ENCODE measurements at places on chromosomes 13 and 19.
A peak's percentile ranks its signal among the peaks of the same experiment; 100 is the strongest.

- DNase-seq: no peak
Observed at GRCh38 chr19:56348289-56348877, 33.7 kb upstream of the ZSCAN5A start.

GRCh38 chr19:10152100-10152499 lies 32.4 kb upstream of the EIF3G start:
- no peak for DNase-seq

- DNase-seq: no peak
Observed at GRCh38 chr13:35874704-35875103, 256.5 kb downstream of the DCLK1 start.

DNA sequence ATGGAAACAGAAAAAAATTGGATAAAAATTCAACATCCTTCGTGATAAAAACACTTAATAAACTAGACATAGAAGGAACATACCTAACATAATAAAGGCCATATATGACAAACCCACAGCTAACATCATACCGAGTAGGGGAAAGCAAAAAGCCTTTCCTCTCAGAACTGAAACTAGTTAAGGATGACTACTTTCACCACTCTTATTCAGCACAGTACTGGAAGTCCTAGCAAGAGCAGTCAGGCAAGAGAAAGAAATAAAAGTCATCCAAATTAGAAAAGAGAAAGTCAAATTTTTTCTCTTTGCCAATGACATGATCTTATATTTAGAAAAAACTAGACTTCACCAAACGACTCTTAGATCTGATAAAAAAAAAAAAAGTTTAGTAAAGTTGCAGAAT lies 25.8 kb upstream of the SLC7A9 start:
- no peak for DNase-seq

GRCh38 chr13:50892210-50892944 lies 17.2 kb upstream of the RNASEH2B start:
- no peak for DNase-seq

DNA sequence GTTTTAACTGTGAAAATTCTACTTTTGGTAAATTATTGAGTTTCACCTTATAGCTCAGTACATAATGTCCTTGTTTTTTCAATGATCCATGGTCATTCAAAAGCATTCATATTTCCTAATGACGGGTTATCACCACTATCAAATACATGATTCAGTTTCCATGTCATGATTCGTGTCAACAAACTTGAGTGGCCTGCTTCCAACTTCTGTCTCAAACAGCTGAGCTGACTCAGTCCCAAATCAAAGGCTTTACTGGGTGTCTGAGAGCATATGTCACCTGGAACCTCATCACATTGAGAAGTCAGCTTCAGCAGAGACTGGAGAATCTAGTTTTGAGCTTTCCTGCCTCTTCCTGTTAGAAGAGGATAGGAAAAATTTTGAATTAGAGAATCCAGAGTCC lies 40.3 kb upstream of the SGCG start:
- no peak for DNase-seq

DNA sequence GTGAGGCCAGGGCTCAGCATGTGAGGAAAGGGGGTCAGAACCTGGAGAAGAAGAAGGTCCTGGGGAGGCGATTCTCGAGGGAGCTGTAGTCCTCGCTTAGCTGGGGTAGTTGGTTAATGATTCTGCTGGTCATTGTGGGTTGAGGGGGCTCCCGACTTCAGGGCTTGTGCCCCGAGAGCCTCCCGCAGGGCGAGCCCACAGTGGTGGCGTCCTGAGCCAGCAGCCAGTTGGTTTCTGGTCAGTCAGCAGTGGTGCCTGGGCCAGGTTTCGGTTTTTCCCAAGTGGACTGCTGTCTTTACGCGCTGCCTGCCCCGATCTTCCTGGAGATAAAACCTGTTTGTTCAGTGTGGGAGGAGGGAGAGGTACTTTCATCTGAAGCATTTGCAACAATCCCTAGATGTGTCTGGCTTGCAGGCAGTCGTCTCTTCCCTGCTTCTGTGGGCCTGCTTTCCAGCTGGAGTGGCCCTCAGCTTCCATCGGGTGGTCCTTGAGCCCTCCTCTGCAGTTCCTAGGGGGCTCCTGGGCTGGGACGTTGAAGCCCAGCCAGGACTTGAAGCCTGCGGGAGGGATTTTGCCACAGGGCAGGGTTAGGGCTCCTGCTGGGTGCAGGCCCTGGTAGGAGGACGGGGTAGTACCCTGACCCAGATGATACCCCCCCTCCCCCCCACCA lies 3.2 kb downstream of the PTBP1 start:
- DNase-seq: no peak

DNA sequence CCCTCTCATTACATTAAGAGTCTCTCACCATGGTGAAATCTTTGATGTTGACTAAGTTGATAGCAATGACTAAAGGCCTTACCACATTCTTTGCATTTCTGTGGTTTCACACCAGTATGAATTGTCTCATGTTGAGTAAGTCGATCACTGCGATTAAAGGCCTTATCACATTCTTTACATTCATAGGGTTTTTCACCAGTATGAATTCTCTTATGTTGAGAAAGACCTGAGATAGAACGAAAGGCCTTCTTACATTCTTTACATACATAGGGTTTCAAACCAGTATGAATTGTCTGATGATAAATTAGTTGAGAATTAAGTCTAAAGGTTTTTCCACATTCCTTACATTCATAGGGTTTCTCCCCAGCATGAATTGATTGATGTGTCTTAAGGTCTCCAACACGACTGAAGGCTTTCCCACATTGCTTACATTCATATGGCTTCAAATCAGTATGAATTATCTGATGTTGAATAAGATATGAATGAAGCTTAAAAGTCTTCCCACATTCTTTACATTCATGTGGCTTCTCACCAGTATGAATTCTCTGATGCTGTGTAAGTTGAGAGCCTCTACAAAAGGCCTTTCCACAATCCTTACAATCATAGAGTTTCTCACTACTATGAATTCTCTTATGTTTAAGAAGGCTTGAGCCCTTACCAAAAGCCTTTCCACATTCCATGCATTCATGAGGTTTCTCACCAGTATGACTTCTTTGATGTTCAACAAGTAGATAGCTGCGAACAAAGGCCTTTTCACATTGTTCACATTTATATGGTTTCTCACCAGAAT lies 45.6 kb downstream of the ZNF283 start:
- DNase-seq: no peak

DNA sequence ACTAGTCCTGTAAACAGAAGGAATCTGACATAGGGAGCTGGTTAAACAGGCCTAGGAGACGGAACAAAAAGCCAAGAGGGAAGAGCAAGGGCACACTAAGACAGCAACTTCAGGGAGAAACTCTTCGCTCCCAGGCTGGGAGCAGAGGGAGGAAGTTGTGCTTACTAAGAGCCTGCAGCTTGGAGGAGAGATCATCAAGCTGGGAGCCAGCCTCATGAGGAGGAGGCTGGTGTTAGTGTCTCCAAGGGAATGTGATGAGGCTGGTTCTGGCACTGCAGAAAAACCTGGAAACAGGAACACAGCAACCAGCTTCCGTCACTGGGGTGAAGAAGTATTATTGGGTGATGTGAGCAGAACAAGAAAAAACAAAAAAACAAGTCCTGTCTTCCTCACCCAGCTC lies 1027.3 kb downstream of the UQCRFS1 start:
- no peak for DNase-seq

DNA sequence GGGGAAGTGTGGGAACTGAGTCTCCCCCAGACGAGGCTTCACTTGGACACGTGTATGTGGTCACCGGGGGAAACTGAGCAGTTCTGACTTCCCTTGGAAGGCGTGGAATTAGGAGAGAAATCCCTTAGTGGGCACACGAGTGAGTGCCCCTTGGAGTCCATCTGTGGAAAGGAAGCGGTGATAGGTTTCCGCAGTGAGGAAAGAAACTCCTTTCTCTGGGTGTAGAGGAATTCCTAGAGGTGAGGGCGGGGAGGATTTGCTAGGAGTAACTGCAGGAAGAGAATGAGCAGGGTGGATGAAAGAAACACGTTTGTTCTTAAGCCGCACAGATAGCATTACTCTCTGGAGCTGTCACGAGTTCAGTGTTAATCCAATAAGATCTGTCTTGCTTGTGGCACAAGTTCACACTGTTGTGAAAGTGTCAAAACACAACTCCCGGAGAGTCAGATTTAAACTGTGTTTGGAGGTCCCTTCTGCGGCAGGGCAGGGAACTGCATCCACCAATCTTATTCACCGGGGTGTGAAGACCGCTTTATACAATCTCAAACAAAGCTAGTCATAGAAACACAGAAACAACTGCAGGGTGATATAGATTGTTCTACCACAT lies 1.2 kb downstream of the KL start:
- peak; percentile 18 for DNase-seq

DNA sequence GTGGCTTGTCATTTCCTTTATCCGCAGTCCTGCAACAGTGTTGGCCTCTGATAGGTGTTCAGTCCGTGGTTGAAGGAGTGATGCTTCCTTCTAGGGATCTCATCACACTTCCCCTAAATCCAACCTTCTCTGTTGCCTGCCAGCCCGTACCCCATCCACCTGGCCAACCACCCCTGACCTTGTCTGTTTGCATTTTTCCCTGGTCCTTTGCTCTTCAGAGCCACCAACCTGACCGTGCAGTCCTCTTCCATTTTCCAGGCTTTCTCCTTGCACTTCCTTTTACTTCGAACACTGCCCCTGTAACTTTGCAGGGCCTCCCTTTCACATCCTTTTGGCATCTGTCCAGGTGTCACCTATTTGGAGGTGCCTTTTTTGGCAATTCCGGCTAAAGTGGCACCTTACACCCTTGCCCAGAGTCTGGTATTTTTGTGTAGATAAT lies 696 bp downstream of the ZNF460 start:
- no peak for DNase-seq

GRCh38 chr13:49292742-49293486 lies 45.2 kb downstream of the CDADC1 start:
- no peak for DNase-seq

- no peak for DNase-seq
Observed at GRCh38 chr19:52673014-52673413, 34.9 kb upstream of the ZNF83 start.

GRCh38 chr13:37109051-37109678 lies 3.7 kb upstream of the CSNK1A1L start:
- DNase-seq: peak; percentile 26

DNA sequence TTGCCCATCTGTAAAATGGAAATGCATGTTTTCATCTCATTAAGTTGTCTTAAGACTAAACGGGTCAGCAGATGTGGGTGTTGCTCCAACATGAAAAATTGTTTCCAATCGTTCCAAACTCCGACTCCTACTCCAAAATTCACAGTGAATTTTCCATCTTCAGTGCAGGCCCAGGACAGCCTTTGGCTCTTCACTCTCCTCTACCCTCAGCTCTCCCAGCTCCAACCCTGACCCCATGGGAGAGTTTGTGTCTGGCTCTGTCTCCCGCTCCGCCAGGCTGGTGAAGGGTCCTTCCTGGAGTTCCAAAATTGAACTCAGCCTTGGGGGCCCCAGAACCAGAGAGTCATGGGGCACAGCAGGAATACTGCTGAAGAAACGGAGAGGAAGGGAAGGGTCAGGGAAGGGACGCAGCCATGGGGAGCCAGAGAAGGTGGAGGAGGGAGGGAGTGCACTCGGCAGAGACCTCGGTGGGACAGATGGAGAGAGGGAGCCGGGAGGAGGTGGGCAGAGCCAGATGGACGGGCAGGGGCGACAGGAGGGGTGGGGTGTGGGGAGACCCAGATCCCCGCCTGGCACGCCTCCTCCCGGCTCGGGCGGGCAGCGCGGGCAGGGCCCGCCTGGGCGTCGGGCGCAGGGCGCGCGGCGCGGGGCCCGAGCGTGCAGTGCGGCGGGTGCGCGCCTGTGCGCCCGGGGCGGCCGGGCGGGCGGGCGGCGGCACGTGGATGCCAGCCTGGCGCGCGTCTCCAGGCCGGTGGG lies 45.6 kb downstream of the CELF5 start:
- DNase-seq: no peak

- no peak for DNase-seq
Observed at GRCh38 chr19:33668968-33669367, 47.2 kb downstream of the CHST8 start.

- no peak for DNase-seq
Observed at GRCh38 chr19:34644991-34645461, 31.9 kb downstream of the SCGB2B2 start.

GRCh38 chr19:31496076-31496475 lies 146.8 kb upstream of the TSHZ3 start:
- no peak for DNase-seq

DNA sequence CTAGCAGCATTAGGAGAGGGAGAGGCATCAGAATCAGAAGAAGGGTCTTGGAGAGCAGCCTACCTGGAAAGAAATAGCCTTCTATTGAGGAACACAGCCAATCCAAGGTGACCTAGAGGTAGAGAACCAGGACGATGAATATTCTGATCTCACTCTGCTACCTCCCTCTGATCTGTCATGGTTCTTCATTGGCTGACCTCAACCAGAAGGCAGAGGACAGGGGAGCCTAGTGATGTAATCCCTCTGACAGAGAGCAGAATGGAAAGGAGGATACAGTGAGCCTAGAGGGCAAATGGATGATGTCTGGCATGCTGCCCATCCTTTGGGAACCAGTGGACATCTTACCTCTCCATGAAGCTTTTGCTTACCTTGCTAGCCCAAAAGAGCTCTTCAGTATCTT lies 3.6 kb downstream of the ZNF507 start:
- no peak for DNase-seq

DNA sequence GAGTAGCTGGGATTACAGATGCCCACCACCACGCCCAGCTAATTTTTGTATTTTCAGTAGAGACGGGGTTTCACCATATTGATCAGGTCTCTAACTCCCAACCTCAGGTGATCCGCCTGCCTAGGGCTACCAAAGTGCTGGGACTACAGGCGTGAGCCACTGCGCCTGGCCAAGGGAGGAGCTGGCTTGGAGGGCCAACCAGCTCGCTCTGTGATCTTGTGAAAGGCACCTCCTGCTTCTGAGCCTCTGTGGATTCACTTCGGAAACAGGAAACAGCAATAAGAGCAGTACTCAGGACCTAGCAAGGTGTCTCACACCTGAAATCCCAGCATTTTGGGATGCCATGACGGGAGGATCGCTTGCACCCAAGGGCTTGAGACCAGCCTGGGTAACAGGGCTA lies 2.0 kb upstream of the ELL start:
- DNase-seq: no peak

- no peak for DNase-seq
Observed at GRCh38 chr19:39448271-39448670, 2.9 kb downstream of the SUPT5H start.

DNA sequence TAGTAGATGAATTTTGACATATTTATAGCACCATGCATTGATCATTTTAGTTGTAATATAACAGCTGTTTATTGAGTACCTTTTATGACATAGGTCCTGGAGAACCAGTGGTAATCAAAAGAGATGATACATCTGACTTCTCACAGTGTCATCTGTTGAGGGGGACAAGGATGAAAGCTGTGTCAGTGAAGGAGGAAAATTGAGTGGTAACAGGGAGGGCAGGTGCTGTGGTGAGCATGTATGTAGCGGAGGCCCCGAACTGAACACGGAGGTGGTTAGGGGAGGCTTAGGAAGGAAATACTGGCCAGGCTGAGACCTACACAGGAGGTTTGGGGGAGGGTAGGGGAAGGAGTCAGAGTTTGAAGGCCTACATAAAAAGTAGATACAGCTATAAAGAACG lies 199.7 kb downstream of the GGACT start:
- no peak for DNase-seq

- no peak for DNase-seq
Observed at GRCh38 chr19:10553087-10553667, 9.5 kb downstream of the ATG4D start.

GRCh38 chr19:44644402-44645016 lies 799 bp downstream of the PVR start:
- peak; percentile 18 for DNase-seq
